ENCODE measurements at places on chromosomes 1 and 21. TPM values are rescaled to one million over a fixed set of nuclear protein-coding genes. Genes with fewer than 3 reads are reported as not detected.

The SEC16B gene
- total RNA-seq = 0.82 TPM

- H3K27me3 ChIP-seq = no peaks in the 10 kb centered on the region
- no peak overlapping the region for H3K27ac ChIP-seq
- DNase-seq = no peak
- no peaks in the 10 kb centered on the region for H3K36me3 ChIP-seq
These were observed 19.1 kb upstream of the QSOX1 start for GRCh38 chr1:180135535-180135934.

DNA sequence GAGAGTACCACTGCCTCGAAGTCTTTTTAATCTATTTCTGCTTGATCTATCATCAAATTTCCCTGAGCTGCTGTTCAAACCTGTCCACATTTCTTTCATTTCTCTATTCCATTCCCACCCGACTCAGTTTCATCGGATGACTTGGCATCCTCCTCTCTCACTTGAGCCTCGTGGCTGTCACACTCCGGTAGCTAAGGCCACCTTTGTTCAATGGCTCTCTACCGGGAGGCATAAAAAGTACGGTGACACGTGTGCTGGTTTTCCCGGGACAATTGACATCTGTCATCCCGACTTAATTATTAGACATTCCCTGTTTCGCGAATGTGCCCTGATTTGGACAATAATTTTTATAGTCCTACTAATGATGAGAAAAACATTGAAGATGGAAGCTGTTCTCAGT, 22.6 kb downstream of the MIS18A start:
- no peaks in the 10 kb centered on the region for H3K36me3 ChIP-seq
- no peak for DNase-seq
- H3K4me1 ChIP-seq = peaks cover 5% of the 10 kb centered on the region
- H3K4me3 ChIP-seq = no peak overlapping the region
- no peak overlapping the region for H3K27ac ChIP-seq

DNA sequence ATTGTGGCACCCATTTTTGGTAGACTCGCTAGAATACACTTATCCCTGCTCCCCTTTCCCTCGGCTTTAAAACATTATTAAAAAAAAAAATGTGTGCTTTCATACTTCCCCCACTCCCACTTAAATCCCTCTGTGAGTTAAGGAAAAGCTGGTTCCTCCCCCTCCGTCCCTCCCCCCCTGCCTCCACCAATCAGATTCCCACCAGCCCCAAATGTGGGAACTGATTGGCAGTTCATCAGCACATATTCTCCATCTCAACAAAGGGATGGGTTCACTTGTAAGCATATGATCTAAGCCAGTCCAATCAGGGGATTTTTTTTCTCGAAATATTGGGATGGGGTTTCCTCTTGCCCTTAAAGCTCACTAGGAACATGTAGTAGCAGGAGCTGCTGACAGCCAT, 10.8 kb upstream of the FYB2 start:
- H3K27me3 ChIP-seq = no peaks in the 10 kb centered on the region
- no peak for DNase-seq
- no peak overlapping the region for H3K4me3 ChIP-seq
- peaks cover 30% of the 10 kb centered on the region for H3K4me1 ChIP-seq

GRCh38 chr1:226662642-226663326, 76.3 kb downstream of the ITPKB start:
- peaks cover 68% of the 10 kb centered on the region for H3K4me1 ChIP-seq
- no peaks in the 10 kb centered on the region for H3K27me3 ChIP-seq
- H3K36me3 ChIP-seq = no peaks in the 10 kb centered on the region

DNA sequence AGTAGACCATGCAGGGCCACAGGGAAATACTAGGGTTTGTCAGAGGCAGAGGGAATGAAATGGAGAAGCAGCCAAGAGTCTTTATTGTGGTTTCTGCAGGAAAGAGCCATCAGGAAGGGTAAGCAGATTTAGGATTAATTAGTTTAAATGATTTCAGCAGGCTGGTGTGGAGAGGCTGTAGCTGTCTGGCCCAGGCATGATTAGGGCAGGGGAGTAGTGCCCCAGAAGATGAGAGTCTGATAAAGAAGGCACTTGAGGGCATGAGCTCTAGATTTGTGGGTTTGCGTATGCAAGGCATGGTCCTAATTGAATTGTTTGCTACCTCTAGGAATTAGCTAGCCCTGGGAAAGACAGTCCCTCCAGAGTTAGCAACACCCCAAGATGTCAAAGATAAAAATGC, 484.6 kb upstream of the PLXNA2 start:
- no peak for DNase-seq
- H3K4me3 ChIP-seq = no peak overlapping the region
- no peaks in the 10 kb centered on the region for H3K4me1 ChIP-seq
